ENCODE measurements at places on chromosomes 3 and 15.

DNA sequence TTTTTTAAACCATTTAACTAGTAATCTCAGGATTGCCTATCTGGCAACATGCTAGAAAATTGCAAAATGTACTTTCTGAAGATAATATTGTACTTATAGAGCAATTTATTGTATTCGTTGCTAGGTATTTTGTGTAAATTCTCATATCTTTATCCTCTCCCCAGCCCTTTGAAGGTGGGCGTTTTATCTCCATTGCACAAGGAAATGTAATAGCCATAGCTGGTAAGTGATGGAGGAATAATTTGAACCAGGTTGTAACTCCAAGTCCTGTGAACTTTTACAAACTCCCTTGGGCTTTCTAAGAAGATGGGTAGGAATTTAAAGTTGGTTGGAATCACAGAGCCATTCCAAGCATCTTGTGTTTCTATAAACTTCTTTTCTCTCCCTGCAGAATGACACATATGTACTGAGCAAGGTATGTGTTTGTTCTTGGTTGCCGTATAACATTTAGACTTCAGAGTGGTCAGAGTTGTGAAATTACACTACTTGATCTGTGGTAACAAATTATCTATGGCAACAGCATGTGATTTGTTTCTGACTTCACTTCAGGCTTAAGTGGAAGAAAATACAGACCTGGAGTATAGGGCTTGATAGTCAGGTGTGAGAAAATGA is 170.9 kb downstream of the AKAP13 start:
- DNase-seq: no peak

DNA sequence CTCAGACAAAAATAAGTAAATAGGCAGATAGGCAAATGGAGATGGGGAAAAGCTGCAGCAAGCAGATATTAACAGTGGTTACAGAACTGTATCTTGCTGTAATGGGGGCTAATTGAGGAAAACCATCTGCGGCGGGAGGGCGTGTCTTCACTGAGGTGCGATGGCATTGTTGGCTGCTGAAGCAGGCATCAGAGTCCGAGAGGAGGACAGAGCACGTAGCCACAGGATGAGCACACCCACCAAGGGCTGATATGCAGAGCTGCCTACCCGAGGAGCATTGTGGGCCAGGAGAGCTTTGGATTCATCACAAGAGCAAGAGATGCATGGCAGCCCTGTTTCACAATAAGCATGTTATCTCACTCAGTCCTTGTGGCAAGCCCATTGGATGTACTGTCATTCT is 30.4 kb downstream of the CHRNA7 start:
- DNase-seq: no peak

DNA sequence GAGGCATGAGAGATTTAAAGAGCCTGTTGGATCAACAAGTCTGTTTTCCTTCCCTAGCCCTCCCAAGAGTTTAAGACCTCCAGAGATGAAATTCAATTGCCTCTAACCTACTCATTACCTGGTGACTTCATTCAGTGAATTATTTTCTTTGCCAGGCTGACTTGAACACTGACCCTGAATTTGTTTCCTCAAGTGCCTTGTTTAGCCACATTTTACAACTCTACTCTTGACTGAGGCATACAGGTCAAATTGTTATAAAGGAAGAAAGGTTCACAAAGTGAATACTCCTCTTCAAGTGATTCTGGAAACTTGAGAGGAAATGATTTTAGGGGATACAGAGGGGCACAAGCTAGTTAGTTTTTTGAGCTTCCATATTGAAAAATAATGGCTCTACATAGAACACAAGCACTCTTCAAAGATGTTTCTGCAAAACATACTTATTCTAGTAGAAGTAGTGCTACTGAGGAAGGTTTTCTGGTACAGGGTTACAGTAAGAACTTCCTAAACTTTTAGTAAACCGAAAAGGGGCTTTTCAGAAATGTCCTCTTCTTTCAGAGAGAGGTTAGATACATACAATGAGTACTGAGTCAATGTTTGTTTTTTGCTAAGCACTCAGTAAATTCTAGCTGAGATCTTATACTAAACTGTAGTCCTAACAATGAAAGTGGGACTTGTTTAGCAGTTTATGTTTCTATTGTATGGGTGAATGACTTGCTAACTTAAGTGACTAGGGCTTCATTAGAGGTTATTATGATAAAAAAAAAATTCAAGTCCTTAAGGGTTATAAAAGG is 137.4 kb upstream of the SATB1 start:
- DNase-seq: no peak

- no peak for DNase-seq
These were observed 588.8 kb upstream of the BCHE start for GRCh38 chr3:166425900-166426611.

DNA sequence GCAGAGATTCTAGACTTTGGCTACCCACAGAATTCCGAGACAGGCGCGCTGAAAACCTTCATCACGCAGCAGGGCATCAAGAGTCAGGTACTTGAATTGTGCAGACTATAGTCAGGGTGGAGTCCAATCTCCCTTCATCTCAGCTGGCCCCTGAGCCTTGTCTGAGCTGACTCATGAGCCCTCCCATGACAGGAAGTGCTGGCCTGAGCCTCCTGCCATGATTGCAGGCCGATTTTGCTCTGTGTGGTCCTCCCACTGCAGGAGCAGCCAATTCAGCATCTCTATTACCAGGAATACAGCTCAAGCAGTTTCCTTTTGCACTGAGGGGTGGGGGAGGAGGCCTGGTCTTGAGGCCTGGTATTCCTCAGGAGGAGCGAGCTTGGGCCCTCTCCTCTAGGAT is 5.5 kb downstream of the AP2M1 start:
- DNase-seq: no peak

- no peak for DNase-seq
These were observed 168.7 kb downstream of the GREM1 start for GRCh38 chr15:32886459-32886858.

DNA sequence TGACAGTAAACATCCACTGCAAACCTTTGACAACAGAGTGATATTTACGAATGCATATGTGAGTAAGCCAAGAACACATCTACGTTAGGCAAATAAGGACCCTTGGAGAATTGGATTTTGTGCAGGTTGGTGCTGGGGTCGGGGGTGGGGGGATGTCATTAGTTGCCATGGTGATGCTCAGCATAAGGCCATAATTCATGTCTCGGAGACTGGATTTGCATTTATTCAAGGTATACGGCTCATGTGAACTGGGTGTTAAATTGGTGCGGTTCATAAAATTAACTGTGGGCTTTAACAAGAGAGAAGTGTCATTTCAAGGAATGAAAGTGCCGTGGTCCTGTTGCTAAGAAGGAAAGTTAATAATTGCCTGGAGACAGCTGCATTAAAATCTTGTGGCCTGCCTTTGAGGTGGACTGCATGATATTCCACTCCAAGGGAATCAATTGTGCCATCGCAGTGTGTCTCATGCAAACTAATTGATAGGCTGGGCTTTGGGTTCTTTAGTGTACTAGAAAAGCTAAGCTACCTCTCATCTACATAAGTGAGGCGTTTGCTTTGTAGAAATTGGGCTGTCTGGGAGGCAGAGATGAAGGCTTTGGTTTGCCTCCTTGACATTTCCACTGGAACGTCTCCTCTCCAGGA is 228.9 kb upstream of the FEZF2 start:
- DNase-seq: no peak

- DNase-seq: no peak
These were observed 187.9 kb downstream of the SUCNR1 start for GRCh38 chr3:152061296-152061695.

GRCh38 chr3:31247850-31248562 is 284.7 kb upstream of the STT3B start:
- DNase-seq: peak; percentile 23

DNA sequence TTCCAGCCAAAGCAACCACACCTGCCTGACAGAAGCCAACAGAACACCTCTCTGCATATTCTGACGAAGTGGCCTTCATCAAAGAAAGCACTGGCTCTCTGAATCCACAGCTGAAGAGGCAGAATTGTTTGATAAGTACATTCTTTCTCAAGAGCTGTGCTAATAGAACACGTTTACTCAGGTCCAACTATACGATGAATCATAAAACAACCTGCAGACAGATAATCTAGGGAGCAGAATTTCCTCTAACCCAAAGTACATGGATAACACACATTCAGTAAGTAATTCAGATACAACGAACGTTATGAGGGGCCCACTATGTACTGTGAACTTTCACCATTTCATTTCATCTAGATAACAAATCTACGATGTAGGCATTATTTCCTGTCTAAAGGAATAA is 25.4 kb downstream of the ALDH1A2 start:
- no peak for DNase-seq

- DNase-seq: no peak
These were observed 14.7 kb downstream of the SLC6A1 start for GRCh38 chr3:11006986-11007933.

- no peak for DNase-seq
These were observed 8.0 kb downstream of the DNAJA4 start for GRCh38 chr15:78272316-78272715.

DNA sequence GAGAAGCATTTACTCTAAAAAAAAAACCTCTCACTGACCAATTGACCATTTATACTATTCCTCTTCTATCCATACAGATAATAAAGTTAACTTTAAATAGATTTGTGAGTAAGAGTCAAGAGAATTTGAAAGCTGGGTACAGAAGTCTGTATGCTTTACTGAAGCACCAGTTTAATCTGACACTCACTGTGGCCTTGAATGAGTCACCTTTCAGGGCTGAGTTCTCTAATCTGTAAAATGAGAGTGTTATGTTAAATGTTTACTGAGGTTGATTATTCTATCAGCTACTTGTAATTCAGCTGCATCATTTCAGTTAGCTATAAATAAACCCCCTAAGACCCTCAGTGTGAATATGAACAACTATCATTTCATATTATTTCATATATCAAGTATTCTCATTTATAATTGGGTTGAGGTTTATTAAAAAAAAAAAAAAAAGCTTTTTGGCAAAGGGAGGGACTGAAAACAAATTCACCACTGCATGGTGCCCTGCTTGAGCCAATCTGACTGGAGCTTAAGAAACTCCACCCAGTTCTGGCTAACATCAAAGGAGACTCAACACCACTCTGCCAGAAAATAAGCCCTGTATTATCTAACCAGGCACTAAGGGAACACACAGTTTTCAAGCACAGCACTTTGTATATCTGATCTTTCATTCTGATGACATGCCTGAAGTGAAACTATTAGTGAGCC is 2.8 kb downstream of the MAP4 start:
- DNase-seq: no peak

Data from NCI-H2081 treated with DMSO at 0.1 percent for 48 hours (cell line).